LoVo (cell line): ENCODE measurements at places on chromosomes 6 and 20.
A peak's percentile ranks its signal among the peaks of the same experiment; 100 is the strongest.

DNA sequence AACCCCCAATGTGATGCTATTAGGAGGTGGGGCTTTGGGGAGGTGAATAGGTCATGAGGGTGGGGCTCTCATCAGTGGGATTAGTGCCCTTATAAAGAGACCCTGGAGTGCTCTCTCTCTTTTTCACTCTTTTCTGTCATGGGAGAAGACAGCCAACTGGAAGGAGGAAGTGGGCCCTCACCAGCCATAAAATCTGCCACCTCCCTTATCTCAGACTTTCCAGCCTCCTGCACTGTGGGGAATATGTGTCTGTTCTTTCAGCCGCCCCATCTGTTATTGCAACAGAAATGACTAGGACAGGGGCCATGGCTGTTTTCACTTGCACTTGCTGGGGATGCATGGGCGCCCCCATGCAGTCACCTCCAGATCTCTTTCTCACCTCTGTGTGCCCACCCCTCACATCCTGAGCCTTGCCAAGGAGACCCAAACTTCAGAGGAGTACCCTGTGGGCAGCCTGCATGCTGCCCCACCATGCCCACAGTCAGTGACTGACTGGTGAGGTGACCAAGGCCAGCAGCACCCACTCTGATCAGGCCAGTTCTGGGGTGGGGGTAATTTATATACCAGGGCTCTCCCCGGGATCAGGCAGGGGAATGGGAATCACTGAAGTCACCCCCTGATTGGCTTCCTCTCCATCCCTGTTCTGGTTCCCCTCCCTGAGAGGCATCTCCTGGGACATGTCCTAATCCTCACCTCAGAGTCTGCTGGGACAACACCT, 118.4 kb downstream of the ANKRD60 start:
- no peak for DNase-seq

DNA sequence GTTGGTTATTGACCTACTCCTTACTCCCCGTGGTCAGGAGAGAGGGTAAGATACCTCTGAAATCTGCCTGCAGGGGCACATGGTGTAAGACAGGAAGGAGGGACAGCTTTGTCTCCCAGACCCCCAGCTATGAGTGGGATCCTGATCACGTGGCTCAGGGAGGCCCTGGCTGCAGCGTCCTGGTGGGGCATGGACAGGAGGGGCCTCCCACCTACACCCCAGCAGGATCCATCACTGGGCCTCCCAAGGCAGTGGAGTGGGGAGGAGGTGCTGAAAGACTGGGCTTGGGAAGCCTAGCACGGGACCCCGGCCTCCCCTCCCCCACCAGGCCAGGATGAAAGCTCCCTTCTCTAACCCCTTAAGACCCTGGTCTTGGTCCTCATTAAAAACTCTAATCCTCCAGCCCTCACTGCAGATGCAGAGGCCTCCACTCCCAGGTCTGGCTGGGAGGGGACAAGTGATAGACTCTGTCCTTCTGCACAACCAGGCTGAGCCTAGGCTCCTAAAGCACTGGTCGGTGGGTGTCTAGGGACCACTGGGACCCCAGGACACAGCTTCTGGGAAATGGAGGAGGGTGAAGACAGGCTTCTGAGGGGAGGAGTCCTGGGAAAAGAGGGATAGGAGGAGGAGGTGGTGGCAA, 29.6 kb upstream of the VEGFA start:
- no peak for DNase-seq

DNA sequence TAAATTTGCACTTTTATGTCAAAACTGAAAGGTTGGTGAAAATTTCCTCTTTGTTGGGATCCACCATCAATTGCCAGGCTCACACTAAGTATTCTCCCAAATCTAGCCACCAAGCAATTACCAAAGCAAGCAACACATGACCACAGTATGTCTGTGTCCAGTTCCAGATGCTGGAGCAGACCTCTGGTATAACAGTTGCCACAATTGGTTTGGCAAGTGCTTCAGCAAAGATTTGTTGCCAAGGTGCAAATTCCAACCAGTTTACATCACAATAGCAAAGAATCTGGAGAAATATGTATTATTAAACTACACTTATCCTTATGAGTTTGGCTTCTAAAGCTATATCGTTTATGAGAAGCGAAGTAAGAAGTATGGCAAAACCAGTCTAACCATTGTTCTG, 6.4 kb downstream of the GTF2H5 start:
- DNase-seq = no peak

- DNase-seq = no peak
Measured at GRCh38 chr20:1937316-1937976, 42.2 kb downstream of the SIRPA start.

- DNase-seq = no peak
Measured at GRCh38 chr6:164258421-164258820, 843.9 kb downstream of the QKI start.

DNA sequence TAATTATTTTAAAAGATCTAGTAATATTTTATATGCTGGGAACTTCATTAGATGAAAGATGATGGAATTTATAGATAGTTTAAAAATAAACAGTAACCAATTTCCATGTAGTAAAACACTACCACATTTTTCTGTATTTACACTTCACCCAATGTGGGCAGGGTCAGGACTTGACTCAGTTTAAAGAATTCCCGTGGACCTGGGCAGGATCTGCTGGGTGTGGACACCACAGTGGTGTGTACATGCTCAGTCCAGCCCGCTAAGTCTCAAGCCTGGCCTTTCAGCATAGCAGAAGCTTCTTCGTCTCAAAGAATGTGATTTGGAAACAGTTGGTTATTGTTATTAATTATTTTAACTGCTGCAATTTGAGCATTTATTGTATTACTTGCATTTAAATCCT, 364.2 kb downstream of the SYNE1 start:
- peak; percentile 55 for DNase-seq

DNA sequence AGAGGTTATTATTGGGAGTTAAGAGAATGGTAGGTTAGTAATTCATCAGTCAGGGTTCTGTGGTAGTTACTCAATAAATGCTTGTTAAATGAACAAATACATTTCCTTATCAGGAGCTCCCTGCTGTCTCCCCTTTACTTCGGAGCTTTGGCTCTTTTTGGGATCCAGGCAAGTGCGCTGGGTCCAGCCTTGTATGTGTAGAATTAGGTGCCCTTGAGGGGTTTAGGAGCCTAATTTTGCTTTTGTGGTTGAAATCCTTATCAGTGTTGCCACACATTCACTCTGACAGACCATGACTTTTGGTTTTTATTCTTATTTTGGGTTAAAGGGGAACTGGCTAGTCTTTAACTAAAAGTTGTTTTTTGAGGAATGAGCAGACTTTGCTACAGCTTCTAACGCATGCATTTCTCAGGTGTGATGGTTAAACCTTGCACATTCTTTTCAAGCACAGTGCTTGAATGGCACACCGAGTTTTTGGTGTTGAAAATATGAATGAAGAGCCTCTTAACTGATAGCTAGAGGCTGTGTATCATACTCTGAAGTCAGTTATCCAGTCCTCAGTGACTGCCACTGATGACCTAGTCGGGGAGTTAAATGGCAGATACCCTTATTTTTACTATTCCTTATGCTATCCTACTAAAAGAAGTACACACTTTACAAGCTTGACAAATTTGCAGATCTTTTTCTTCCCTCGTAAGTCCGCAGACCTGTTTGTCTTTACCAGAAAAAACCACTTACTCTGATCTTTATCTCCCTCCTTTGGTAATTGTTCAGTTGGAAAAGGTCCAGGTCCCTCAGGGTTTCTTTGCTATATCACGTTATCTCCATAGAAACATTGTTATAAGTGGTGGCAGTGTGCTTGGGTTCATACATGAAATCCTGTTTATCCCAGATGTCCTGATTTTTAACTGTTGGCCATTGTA, 50.7 kb upstream of the PLCG1 start:
- peak; percentile 36 for DNase-seq

GRCh38 chr6:141164042-141164743, 968.5 kb upstream of the GJE1 start:
- no peak for DNase-seq
